ENCODE measurements at places on chromosomes 13 and 19.

GRCh38 chr19:34707661-34708060 lies 26.4 kb upstream of the ZNF181 start:
- DNase-seq = no peak

GRCh38 chr13:108494991-108495645 lies 134.3 kb upstream of the MYO16 start:
- DNase-seq = no peak

DNA sequence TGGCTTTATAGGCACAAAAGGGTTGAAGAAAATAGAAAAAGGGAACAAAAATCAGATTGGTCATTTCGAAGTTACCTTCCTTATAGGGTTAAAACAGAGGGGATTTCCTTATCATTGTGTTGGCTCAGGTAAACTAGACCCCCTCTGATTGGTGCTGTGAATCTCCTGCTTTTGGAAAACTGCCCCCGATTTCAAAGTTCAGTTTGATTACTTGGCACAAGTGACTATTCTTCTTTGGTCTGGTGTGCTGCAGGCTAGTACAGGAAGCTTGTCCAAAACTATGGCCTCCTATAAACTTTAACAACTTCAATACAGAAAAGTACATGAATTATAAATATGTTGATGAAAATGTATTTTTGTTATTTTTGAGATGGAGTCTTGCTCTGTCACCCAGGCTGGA lies 13.9 kb upstream of the TPTE2 start:
- DNase-seq = no peak

- no peak for DNase-seq
These were observed 24.6 kb downstream of the ZMYM5 start for GRCh38 chr13:19838865-19839275.

GRCh38 chr13:48291730-48292129 lies 11.8 kb upstream of the RB1 start:
- DNase-seq = no peak

DNA sequence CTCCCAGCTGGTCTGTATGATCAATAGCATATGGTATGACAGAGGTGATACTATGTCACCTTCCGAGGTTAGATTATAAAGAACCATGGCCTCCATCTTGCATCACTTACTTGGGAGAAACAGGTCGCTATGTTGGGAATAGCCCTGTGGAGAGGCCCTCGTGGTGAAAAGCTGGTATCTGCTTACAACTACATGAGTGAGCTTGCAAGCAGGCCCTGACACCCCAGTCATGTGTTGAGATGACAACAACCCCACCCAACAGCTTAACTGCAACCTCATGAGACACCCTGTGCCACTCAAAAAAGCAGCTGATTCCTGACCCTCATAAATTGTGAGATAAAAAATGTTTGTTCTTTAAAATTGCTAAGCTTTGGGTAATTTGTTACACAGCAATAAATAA lies 18.8 kb downstream of the MTRF1 start:
- no peak for DNase-seq

DNA sequence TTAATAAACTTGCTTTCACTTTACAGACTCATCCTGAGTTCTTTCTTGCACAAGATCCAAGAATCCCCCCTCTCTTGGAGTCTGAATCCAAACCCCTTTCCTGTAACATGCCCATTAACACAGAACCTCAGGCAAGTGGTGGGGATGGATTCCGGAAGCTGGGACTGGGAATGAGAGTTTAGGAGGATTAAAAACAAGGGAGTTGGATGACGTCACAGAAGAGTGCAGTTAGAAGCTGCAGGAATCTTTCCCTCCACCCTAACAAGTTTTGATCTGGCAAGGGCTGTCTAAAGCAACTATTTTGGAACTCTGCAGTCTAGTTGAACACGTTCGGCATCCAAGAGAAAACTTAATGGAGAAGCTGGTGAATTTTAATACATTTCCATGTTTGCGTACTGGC lies 48.2 kb upstream of the PEPD start:
- DNase-seq = no peak

GRCh38 chr13:107548338-107548737 lies 667.0 kb downstream of the LIG4 start:
- no peak for DNase-seq

DNA sequence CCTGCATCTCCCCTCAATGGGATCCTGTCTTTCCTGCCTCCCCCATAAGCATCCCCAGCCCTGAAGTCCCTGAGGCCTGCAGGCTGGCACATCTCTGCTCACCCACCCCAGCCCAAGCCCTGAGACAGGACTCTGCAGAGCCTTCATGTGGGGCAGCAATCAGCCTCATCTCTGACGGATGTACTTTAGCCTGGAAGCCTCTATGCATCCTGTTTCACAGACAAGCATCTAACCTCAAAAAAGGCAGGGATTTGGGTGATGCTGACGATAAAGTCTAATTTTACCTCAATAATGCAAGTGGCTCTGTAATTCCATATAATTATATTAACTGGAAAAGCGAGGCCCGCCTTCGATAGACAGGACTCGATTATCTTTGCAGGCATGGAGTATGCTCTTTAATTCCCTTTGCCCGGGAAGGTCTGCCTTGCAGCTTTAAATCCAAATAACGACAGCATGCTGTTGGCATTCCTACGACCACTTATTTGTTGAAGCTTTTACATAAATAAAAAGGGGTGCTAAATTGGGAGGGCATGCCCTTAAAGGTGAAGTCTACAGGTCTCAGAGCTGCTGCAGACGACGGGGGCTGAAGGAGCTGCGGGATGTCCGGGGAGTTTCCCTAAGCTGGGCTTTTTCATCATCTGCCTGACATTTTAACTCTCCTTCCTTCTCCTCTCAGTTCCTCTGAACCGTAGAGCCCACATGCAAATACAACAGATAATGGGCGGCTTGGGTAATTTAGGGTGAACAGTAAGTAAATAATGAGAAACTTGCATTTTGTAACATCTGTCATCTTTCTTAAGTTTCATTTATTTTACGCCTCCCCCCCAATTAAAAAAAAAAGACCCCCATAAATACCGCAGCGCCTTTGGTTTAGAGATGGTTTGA lies 211.5 kb downstream of the URI1 start:
- no peak for DNase-seq

- no peak for DNase-seq
These were observed 60.7 kb upstream of the MCF2L start for GRCh38 chr13:112908342-112908741.

GRCh38 chr19:50325310-50326100 lies 3.7 kb downstream of the KCNC3 start:
- DNase-seq = no peak

DNA sequence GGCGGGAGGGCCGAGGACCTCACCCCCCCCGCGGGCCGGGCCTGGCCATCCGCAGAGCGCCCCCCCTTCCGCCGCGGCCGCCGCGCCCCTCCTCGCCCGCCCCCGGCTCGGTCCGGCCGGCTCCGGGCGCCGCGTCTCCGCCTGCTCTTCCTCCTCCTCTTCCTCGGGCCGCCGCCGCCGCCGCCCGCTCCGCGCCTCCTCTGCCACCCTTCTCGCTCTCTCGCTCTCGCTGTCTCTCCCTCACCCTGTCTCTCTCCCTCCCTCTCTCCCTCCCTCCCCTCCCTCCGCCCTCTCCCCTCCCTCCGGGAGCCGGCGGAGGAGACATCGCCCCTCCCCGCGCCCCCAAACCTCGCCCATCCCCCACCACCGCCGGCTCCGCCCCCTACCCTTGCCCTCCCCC lies at the start of gene SHANK1:
TSS of gene SHANK1 (minus strand) at position 237 of the 400 bp plus-strand sequence. CDS start 2,883 bp downstream, outside the sequence.
- no peak for DNase-seq

DNA sequence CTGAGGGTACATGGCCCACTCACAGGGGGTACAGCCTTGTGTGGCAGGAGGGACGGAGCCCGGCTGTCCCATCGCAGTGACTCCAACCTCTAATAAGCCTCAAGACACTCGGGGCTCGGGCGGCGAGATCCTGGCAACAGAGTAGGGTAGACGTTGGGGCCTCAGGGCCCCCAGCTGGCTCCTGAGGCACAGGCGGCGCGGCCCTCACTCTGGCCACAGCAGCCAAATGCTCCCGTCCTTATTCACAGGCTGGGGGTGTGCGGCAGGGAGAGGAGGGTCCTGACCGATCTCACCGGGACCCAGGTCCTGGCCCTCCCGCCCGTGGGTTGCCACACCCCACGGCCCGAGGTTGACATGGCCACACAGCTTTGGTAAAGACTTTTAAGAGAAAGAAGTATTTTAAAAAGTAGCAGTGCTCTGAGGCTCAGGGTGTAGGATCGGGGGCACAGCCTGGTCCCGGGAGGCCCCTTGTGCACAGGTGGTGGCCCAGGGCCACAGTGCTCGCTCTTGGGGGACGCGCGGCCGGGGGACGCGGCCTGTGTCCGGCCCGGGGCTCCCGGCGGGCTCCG lies 7.6 kb downstream of the SLC39A3 start:
- DNase-seq = no peak

- DNase-seq = no peak
These were observed 48.7 kb upstream of the GPR183 start for GRCh38 chr13:99356012-99356261.

GRCh38 chr13:30323524-30323923 lies 16.2 kb upstream of the KATNAL1 start:
- DNase-seq = no peak

DNA sequence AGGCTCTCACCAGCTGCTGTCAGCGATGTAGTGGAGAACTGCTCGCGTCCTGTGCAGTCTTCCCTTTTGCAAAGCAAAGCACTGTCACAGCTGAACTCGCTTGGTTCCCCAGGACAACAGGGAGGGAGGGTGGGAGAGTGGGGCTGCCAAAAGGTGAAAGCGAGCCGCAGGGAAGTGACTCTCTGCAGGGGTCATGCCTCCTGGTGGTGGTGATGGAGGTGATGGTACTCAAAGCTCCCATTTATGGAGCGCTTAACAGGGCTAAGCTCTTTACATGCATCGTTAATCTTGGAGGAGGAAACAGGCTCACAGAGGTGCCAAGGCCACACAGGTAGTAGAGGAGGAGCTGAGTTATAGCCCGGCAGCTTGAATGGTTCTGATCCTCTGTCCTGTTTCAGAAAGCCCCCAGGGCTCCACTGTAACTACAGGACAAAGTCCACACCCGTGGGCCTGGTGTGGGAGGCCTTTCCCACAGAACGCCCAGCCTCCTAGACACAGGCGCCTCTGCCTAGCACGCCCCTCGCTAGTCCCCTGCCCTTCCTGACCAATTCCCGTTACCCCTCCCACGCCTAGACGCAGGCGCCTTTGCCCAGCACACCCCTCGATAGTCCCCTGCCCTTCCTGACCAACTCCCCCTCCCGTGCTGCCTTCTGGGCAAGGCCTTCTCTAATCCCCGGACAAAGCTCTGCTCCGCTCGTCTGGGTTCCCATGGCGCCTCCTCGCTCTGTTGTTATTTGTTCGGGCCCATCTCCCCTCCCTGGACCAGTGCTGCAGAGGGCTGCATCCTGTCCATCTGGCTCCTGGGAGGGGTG lies 10.7 kb downstream of the PPP1R37 start:
- no peak for DNase-seq

DNA sequence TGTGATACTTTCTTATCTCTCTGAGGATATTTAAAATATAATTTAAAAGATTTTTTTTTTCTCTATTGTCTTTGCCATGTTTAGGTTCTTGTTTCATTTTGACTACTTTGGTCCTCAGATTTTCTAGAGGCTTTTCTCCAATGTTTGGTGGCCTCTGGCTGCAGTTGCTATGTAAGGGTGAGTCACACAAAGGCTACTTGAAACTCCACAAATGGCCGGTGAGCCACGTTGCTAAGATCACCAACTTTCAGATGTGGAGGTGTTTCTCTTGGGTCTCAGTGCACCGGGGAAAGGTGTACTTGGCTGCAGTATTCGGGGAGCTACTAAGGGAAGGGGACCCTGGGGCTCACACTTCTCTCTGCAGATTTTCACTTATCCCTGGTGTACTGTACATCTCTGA lies 248.1 kb downstream of the HS6ST3 start:
- no peak for DNase-seq

DNA sequence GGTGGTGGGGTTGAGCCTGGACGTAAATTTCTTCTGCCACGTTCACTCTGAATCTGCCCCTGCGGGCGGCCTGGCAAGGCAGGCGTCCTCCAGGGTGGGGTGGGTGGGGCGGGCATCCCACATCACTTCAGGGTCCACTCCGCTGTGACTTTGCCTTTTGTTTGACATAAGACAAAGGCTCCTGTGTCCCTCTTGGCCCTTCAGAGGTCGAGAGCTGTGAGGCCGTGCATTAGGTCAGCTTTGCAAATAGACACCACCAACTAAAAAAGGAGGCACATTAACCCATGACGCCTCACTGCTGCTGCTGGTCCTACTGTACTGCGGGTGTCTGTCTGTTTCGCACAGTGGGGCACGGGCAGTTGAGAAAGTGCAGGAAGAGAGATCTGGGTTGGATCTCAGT lies 10.5 kb upstream of the ZNF536 start:
- DNase-seq = no peak

- no peak for DNase-seq
These were observed 16.0 kb upstream of the EMC10 start for GRCh38 chr19:50460161-50460765.

- no peak for DNase-seq
These were observed 3.7 kb downstream of the CALM3 start for GRCh38 chr19:46604781-46605355.

DNA sequence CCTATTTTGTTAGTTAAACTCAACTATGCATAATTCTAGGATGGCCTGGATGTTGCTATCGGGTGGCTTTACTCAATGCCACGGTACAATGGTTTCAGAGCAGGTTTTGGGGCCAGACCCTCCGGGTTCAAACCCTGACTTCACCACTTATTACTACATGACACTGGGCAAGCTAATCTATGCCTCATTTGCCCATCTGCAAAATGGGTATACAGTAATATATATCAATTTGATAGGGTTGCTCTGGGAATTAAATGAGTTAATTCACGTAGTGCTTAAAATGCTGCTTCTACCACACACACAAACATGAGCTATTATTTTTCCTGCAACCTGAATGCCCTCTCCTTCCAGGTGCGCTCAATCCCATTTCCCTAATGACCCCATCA lies 839 bp downstream of the ESD start:
- no peak for DNase-seq

- DNase-seq = peak; percentile 4
These were observed 333.4 kb downstream of the ITGBL1 start for GRCh38 chr13:101785858-101786257.

GRCh38 chr13:78228211-78228610 lies 309.6 kb upstream of the EDNRB start:
- no peak for DNase-seq

DNA sequence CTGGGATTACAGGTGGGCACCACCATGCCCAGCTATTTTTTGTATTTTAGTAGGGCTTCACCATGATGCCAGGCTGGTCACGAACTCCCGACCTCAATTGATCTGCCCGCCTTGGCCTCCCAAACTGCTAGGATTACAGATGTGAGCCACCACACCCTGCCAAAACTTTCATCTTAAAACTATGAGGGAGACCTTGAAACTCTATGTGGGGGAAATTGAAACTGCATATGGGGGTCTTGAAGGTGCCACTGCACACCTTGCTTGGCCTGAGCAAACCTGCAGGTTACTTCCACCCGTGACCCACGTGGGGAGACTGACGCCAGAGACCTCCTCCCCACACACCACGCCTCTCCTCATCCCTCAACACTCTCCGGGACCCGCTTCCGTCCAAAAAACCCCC lies 15.6 kb downstream of the CILP2 start:
- no peak for DNase-seq

- DNase-seq = no peak
These were observed 11.7 kb downstream of the CSNK1G2 start for GRCh38 chr19:1952635-1953034.

- DNase-seq = no peak
These were observed 206.3 kb downstream of the FOXO1 start for GRCh38 chr13:40460116-40460515.

GRCh38 chr13:92303428-92303827 lies 905.0 kb downstream of the GPC5 start:
- DNase-seq = no peak

GRCh38 chr13:22618002-22618401 lies 562.8 kb upstream of the SGCG start:
- DNase-seq = no peak

All from Panc1 (cell line).